ENCODE measurements at places on chromosomes 4 and X.

- no peak for DNase-seq
Observed at GRCh38 chr4:157270108-157270507, 49.6 kb downstream of the GRIA2 start.

DNA sequence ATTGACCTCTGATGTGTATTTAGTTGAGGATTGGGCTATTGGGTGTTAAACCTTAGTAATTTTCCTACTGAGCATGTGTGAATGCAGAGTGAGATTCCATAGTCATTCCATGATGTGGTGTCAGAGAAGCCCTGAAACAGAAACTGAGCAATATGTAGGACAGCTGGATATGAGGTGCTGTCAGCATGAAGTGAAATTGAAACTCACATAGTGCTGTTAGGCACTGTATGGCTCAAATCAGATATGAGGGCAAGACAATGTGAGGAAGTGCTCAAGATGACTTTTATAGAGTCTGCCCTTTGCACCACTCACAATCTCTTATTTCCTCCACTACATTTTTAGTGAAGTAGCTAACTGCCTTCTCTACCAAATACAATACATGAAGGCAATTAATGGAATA, 188.3 kb downstream of the SH3BGRL start:
- DNase-seq = no peak

DNA sequence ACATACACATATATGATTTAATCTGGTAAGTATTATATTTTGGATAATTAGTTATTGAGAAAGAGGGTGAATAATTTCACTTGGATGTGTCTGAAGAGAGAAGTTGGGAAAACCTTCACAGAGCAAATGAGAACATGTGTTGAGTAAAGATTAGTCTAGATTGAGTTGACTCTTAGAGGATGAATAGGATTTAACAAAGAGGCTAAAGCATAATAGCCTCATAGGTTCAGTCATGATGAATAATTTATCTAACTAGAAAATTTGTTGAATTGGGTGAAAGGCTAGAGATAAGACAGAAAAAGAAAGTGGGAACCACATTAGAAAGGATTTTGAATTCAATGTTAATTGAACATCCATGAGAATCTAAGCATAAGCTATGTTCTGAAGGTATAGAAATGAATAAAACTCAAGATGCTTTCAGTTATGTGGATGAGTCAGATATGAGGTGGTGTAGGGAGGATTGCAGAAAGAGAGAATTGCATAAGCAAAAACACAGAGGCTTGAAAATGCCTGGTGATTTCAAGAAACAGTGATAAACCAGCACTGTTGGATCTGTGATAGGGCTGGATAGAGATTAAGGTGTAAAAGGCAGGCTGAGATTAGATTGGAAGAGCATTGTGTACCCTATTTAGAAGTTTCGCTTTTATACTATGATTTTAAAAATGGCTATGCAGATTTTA, 207.6 kb upstream of the NR3C2 start:
- DNase-seq = no peak

- no peak for DNase-seq
Observed at GRCh38 chr4:555566-556275, 20.4 kb downstream of the TMEM271 start.

DNA sequence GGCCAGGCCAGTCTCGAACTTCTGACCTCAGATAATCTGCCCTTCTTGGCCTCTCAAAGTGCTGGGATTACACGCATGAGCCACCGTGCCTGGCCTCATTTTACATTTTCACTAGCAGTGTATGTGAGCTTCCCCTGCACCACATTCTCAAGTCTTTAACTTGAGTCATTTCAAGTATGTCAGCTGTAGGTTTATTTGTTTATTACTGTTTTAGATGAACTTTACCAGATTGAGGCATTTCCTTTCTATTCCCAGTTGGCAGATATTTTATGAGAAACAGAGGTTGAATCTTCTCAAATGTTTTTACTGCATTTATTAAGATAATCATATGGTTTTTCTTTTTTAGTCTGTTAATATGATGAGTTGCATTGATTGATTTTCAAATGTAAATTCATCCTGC, 114.6 kb upstream of the SH3RF1 start:
- DNase-seq = no peak

DNA sequence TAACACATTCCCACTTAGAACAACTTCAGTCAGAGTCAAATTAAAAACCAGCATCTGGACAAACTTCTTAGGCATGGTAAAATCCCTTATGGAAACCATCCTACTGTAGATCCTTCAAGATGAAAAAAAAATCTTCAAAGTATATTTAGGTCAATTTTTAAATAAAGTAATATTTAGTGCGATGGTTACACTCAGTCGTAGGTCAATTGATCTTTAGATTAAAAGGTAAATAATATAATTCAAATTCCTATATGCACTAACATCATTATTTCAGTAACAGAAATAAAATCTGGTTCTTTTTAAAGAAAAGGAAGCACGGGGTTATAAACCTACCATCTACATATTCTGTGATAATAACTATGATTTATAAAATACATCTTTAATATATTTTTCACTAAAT, at the start of gene UGT2A2:
Gene UGT2A2, minus strand, starts transcription at position 101 of the 400 bp plus-strand sequence. Its CDS starts 2 bp downstream, at position 99.
- DNase-seq = no peak

- no peak for DNase-seq
Observed at GRCh38 chr4:42630908-42631307, 26.0 kb downstream of the ATP8A1 start.

GRCh38 chr4:183563874-183564273, 59.0 kb downstream of the ING2 start:
- DNase-seq = no peak

GRCh38 chrX:154136627-154137161, 7.3 kb upstream of the OPN1LW start:
- peak; percentile 41 for DNase-seq

DNA sequence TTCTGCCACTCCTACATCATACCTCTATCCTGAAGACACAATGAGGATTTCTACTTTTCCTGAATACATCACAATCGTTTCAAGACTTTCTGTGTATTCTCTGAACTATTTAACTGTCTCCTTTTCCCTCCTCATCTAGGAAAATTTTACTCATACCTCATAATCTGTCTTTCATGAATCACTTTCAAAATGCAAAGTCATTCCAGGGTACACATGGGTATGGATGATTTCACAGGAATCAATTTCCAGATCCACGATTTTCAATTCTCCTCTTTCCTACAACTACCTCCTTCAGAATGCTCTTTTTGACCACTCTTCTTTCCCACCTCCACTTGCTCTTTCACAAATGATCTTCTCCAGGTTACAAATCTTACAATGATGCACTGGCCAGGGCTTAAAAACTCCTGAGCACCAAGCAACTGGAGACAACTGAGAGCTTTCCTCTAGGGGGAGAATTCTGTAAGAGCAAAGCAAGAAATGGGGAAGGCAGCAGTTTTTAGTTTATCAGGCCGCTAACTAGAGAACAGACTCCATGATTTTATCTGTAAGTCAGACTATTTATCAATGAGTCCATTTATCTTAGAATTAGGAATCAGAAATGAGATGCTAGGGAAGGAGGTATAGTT, 116.4 kb downstream of the PPP3CA start:
- DNase-seq = no peak

DNA sequence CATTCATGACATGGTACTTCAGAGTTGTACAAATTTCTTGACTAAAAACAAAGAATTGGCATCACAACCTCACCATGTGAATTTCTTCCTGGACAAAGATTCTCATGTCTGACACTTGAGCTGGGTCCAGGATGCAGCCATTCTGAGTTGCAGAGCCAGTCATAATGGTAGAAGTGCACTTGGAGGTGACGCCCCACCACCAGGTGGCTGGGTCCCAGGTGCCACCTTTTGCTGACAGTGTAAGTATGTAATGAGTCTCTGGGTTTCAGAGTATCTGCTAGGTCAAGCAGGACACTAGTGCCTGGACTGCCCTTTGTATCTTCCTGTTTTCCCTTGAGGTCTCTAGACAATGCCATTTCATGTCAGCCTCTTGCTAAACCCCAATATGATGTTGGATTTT, 36.6 kb upstream of the WDR1 start:
- no peak for DNase-seq

DNA sequence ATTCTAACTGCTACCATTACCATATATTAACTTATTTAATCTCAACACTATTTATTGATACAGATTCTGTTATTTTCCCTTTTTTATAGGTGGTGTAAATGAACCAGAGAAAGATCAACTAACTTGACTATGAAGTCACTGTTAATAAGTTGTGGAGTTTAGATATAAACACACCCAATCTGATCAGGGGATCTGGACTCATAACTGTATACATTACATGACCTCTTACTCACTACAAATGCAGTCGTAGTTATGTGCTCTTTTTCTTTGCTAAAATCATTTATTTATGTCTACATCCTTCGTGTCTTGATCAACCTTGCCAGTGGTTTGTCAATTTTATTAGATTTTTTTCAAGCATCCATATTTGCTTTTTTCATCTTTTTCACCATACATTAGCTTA, 614.8 kb upstream of the FAM241A start:
- no peak for DNase-seq

GRCh38 chr4:180636696-180637404, 1606.4 kb upstream of the TENM3 start:
- no peak for DNase-seq

GRCh38 chrX:2547736-2548135, 47.0 kb upstream of the DHRSX start:
- DNase-seq = no peak

DNA sequence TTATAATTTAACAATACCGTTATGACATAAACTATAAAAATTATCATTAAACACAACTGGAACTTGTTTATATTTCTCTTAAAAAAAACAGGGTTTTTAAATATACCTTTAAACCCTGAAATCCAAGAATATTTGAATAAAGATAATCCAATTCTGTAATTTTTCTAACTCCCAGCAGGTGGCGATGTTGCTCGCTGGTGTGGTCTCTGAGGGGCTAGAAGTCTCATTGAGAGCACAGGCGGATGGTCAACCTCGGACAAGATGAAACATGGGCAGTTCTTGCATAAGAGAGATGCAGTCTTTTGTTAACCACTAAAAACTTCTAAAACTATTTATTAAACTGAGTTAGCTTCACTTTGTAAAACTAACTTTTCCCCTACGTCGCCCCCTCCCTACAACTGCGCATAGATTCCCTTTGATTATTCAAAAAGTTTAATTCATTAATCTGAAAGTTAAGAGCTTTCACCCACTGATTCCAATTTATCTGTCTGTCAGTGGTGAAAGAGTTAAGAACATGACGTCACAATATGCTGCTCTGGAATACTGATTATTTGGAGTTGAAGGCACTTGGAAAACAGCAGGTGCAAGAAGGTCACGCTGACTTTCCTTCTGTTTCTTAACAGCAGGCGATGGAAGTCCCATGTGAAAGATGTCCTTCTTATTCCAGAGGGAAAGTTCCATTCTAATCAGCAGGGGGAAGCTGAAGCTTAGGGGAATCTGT, 29.5 kb downstream of the DMP1 start:
- DNase-seq = no peak

DNA sequence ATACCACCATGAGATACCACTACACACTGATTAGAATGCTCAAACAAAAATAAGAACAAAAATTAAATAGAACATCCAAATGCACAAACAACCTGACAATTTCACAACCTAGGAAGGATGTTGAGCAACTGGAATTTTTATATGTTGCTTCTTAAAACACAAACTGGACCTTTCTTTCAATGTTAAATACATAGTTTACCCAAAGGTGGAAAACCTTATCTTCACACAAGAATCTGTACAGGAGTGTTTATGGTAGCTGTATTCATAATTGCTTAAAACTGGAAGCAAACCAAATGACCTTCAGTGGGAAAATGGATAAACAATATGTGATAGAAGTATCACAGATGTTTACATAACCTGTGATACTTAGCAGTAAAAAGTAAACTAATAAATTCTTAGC, 573.8 kb downstream of the MAGEB5 start:
- no peak for DNase-seq

GRCh38 chr4:113760094-113760794, 1.3 kb downstream of the CAMK2D start:
- peak; percentile 15 for DNase-seq

DNA sequence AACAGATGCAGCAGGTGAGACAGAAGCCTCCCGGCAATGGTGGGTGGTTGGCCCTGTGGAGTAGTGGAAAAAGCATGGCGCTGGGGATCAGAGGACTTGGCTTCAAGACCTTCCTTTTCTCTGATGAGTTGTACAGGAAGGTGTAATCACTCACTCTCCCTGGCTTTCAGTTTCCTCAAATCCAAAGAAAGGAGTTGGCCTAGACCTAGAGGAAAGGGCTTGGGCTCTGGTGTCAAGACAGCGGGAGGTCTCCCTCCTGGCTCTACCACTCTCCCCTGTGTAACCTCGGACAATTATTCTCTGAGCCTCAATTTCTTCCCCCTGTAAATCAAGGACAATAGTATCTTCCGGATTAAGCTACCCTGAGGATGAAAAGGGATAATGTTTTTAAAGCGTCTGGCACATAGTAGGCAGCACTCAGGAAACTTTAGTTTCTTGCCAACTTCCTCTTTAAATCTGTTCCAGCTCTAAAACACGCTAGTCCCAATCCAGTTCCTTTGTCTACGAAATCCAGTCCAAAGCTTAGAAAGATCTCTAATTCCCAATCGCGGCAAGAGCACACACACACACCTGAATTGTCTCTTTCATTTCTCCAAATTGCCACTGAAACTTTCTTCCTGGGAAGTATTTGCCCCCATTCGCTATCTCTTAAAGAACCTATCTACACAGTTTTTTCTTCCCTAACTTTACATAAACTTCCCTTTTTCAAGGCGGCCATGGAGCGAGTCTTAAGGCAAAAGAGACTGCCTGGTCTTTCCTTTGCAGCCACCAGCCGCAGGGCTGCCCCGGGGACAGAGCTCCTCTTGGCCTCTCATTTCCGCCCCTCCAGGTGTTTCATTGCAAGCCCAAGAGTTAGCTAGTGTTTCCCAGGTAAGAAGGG, 29.9 kb upstream of the GPC4 start:
- DNase-seq = no peak

DNA sequence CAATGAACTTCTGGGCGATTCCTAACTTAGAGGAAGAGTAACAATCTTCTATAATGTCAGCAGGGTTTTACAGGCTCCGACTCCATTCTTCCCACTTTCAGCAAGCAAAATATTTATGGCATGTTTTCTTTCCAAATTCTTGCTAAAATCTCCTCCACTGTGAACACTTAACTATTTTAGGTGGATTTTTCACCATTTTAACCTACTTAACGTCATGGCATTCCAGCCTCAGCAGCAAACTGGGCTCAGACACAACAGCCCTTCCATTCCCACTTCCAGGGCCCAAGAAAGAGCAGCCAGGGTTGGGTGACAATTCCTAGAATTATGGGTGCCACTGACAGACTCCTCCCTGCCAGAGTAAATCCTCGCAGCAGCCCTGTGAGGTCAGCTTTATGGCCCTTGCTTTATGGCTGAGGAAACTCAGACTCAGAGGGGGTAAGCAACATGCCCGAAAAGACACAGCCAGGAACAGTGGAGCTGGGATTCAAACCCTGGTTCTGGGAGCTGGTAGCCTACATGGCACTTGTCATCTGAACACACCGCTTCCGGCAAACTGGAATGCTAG, 112.8 kb upstream of the MAP3K15 start:
- no peak for DNase-seq

GRCh38 chrX:149848855-149849254, 32.1 kb upstream of the MAGEA8 start:
- no peak for DNase-seq

DNA sequence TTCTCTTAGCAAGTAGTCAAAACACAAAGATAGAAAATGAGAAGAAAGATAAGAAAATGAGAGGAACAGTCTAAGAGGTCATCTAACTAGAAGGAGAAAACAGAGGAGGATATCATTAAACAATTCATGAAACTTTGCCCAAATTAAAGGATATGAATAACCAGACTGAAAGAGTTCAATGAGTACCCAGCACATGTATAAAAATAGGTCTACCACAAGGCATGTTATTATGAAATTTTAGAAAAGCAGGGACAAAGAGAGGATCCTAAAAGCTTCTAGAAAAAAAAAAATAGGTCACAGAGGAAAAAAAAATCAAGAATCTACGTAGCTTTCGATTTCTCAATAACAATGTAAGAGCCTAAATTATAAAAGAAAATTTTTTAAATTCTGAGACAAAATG, 118.5 kb downstream of the WDFY3 start:
- DNase-seq = no peak

Measured in stimulated activated CD8-positive, alpha-beta memory T cell treated with anti-CD3 and anti-CD28 coated beads, Interleukin-7, amount 100 ng/mL, for 1 hour (primary cell).